ENCODE measurements at places on chromosomes 3 and 15.

- no peak for DNase-seq
These were observed 47.9 kb upstream of the TRAK1 start for GRCh38 chr3:42043099-42043813.

DNA sequence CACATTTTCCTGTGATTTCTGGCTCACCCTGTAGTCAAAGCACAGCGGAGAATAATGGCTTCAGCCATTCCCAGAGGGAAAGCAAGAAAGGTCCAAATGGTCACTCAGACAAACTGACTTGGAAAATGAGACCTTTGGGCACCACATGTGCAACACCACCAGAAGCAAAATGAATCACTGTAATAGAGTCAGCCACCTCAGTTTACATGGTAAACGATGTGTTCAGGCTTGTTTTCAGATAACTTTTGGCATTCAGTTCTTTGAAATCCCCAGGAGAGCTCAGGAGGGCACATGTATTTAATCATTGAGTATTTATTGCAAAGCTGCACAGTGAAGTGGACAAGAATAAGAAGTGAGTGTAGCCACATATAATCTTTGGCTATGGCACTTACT, 38.4 kb upstream of the ALCAM start:
- DNase-seq = no peak

- no peak for DNase-seq
These were observed 282.9 kb downstream of the AGBL1 start for GRCh38 chr15:86362555-86362954.

- DNase-seq = no peak
These were observed 21.5 kb upstream of the KCNMB3 start for GRCh38 chr3:179272385-179272784.

GRCh38 chr15:73940061-73940981, 14.1 kb downstream of the LOXL1 start:
- no peak for DNase-seq

DNA sequence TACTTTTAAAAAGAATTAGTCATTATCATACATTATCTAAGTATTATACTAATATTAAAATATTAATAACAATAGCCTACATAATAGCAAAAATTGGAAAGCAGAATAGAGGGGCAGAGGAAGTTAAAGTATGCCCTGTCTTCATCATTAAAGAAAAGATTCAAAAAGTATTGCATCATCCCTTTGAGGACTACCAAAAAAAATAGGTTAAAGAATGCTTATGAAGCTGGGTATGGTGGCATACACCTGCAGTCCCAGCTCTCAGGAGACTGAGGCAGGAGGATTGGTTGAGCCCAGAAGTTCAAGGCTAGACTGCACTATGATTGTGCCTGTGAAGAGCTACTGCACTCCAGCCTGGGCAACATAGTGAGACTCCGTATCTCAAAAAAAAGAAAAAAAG, 207.7 kb downstream of the STT3B start:
- DNase-seq = no peak

GRCh38 chr15:68609629-68610028, 30.8 kb downstream of the CORO2B start:
- no peak for DNase-seq

GRCh38 chr3:196162679-196163078, 48.5 kb downstream of the ZDHHC19 start:
- DNase-seq = no peak

- no peak for DNase-seq
These were observed 27.3 kb downstream of the NEO1 start for GRCh38 chr15:73079565-73079964.

DNA sequence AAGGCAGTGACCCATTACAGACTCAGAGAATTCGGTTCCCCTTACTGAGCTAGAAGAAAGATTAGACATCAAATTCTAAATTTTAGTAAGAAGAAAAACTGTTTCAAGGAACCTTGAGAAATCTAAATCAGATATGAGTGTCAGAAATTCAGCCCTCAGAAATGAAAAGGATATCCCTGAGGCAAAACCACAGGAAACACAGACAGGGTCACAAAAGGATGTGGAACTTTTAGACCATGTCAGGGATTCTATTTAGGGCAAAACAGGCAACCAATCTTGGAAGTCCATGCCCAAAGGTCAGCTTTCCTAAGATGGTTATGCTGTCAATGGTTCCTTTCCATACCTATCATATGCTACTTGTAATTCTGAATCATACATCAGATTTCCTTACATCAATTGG, 31.6 kb downstream of the SHOX2 start:
- no peak for DNase-seq

DNA sequence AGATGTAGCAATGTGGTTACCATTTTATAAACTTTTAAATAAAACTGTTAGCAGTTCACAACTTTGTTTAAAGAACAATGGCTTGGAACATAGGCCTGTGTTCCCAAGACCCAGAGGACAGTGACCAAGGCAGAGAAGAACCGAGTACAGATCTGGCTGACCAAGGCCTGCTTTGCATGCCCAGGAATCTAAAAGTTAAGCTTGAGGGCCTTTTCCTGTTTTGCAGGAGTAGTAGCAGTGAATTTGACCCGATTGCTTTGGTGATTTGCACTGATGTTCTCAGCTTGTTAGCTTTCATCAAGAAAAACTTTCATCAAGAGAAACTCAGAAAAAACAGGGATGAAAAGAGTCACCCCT, 9.9 kb downstream of the FILIP1L start:
- DNase-seq = no peak

DNA sequence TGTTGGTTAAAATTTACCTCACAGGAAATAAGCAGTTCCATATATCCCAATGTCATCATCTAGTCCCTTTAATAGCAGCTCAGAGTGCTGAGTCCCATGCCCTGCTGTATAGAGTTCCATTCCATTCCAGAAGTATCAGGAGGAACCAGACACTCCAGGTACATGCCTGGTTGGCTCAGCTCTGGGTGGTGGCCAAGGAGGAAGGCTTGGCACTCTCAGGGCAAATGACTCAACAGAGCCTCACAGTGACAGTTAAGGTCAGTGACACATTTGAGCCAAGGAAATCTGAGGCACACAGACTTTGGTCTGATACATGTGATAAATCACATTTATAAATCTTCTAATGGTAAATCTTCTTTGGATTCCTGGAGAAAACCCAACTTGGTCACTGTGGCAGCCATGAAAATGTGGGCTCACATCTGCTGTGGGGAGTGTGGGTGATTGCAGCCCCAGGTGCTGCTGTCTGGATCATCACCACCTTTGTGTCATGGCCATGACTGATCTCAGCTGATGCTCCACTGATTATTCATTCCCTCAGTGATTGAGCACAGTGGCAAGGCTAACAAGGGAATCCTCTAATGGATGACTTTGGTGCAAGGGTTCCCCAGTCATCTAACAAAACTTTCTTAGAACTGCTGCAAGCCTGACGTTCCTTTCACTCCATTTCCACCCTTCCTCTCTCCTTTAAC, 9.3 kb downstream of the HHLA2 start:
- no peak for DNase-seq

DNA sequence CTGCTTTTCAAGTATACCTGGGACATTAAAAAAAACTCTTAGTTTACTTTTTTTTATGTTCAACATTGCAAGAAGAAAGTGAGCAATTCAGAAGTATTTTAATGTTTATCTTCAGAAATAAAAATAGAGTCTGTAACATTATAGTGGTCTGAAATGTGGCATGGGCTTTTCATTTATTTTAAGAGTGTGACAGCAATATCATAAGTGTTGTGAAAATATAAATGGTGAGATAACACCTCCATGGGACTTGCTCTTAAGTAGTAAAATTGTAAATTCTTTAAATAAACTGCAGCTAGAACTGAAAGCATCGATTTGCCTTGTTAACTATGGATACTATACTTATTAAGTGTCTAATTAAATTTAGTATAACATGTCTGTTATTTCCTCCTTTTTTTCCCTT, 48.8 kb upstream of the ZCWPW2 start:
- no peak for DNase-seq

DNA sequence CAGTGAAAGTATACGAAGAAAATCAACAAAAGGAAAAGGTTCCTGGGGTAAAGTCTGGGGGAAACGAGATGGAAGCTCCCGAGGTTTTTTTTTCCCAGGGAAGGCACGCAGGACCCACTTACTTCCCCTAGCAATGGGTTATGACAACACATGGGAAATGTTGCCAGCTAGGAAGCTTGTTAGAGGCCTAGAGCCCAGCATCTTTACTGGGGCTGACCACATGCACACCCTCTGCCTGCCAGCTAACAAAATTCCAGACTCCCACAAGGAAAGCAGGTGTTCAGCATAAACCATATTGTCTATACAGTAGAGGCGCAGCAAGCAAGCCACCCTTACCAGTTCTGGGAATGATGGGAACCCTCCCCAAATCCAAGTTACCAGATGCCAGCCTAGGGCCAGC, 258.8 kb upstream of the NR2E3 start:
- no peak for DNase-seq

GRCh38 chr3:72015463-72015862, 230.5 kb upstream of the PROK2 start:
- DNase-seq = no peak

GRCh38 chr3:9976721-9977709, 9.6 kb downstream of the EMC3 start:
- DNase-seq = peak; percentile 98

DNA sequence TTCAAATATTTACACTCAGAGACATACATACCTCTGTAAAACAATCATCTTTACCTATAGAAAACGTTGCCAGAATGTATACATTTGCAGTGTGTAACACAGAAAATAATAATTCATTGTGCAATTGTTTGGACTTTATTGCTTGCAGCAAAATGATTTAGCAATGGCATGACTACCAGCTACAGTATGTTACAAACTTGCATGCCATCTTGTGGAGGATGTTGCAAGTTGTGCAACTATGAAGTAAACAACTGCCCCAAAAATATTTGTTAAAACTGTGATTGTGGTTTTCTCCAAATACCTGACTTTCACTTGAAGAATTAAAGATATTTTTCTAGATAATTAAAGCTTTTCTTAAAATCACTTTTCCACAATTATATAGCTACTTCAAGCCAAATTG, 27.1 kb upstream of the C3orf49 start:
- DNase-seq = peak; percentile 35

DNA sequence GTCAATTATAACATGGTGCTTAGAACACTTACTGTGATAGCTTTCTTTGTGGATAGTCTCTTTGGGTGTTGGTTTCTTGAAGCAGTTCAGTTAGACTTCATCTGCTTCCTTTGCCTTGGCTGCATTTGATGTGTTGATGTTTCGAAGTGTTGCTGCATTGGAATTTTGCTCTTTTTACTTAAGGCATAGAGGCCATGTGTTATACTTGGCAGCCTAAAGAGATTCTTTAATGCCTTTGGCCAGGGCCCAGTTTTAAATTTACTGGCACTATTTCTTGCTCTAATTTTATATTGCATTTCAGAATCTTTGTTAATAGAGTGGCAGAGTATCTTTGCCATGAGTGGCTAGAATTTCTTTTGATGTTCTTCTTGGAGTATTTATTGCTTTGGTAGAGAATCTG, 21.2 kb downstream of the NR1D2 start:
- DNase-seq = no peak

DNA sequence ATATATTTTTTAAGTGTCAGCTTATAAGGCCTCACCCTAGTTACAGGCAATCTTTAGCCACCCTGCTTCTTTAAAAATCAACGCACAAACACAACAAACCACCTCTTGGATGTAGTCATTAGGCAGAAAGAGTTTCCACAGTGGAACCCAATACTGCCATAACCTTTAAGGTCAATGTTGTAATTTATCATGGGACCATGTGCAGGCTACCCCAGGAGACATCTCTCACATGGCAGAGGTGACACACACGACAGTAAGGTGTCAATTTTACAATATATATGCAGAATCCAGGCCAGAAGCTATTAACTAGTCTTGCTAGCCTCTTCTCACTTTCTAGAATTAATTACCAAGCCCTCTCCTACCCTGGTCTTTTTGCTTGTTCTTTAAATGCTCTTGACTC, 336.5 kb downstream of the MAGI1 start:
- DNase-seq = no peak

DNA sequence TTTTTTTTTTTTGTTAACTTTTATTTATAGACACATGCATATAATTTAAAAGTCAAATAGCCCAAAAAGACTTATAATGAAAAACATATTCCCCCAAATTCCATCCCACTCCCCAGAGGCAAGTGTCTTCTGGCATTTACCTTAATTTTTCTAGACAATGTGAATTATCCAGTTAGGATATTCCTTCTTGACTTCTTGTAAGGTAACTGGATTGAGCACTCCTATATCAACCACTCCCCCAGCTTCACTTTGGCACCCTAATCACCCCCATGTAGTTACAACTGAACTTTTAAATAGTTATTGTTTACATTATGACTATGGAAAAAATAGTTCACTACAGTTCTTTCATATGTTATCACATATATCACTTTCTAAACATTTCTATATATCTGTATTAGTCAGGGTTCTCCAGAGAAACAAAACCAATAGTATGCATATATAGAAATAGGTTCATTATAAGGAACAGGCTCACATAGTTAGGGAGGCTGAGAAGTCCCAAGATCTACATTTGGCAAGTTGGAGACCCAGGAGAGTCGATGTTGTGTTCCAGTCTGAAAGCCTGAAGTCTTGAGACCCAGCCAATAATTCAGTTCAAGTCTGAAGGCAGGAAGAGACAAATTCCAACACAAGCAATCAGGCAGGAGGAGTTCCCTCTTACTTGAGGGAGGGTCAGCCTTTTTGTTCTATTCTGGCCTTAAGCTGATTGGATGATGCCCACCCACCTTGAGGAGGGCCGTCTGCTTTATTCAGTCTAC, 175.8 kb downstream of the THSD4 start:
- no peak for DNase-seq

GRCh38 chr15:98506711-98507110, 141.6 kb upstream of the IGF1R start:
- no peak for DNase-seq

- no peak for DNase-seq
These were observed 39.6 kb upstream of the GPR149 start for GRCh38 chr3:154469585-154469984.

DNA sequence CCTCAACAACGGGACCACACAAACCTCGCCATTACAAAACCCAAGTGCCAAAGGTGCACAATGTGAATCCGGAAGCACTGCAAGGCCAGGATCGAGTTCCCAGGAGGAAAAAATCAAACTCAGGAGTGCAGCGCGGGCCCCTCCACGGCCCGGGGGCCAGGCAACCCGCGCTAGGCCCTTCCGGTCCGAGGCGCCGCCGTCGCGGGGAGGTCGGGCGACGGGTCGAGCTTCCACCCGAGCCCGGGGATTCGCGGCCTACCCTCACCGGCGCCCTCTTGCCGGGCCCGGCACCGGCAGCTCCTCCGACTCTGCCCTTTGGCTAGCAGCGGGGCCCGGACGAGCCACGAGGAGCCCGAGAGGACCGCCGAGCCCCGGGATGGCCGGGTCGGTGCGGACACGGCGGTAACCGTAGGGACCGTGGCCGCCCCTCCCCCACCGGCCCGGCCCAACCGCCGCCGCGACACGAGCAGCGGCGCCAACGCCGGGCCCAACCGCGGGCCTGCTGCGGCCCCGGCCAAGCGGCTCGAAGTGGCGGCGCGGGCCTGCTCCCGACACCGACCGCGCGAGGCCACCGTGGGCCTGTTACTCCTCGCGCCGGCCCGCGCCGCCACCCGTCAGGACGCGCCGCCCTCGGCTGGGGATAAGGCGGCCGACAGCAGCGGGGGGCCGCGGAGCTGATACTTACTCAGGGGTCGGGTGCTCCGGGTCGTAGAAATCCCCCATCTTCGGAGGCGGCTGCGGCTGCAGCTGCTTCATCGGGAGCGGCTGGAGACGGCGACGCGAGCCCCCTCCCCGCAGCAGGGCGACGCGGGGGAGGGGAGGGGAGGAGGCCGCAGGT, 525 bp downstream of the SETD2 start:
- DNase-seq = no peak

Data from BJ (cell line).